ENCODE measurements at places on chromosomes 7 and 10.

DNA sequence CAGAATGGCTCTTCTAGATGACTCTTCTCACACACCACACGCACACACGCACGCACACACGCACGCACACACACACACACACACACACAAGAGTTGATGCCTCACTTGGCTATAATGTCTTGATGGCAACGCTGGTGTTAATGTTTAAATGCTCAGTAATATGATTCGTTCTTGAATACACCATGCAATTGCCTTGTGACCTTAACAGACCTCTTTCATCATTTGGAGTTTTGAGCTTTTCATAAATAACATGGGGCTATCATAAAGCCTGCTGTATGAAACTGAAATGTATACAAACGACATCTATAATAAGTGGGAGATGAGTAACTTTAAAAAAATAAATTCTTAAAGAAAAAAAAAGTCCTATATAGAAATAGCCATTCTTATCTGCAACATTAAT, 8.2 kb downstream of the JCAD start:
- DNase-seq = no peak

GRCh38 chr7:584122-584465, 64.4 kb upstream of the PDGFA start:
- peak; percentile 96 for DNase-seq

DNA sequence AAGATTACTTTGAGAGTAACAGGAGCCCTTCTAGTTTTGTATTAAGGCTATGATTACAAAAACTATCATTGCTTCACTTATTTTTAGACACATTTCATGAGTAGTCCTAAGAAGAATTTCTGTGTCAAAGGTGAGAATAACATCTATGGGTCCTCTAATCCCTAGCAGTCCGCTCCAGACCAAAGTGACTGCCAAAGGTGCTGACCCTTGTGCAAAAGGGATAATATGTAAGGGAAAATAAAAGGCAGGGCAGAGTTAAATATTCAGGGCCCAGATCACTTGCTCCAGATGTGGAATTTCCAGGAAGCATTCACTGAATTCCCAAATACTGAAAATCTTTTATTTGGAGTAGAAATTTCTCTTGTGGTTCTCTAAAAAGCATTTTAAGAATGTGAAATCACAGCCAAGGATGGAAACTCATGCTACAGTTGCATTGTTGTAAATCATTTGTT, 29.3 kb downstream of the RHOBTB1 start:
- DNase-seq = no peak

DNA sequence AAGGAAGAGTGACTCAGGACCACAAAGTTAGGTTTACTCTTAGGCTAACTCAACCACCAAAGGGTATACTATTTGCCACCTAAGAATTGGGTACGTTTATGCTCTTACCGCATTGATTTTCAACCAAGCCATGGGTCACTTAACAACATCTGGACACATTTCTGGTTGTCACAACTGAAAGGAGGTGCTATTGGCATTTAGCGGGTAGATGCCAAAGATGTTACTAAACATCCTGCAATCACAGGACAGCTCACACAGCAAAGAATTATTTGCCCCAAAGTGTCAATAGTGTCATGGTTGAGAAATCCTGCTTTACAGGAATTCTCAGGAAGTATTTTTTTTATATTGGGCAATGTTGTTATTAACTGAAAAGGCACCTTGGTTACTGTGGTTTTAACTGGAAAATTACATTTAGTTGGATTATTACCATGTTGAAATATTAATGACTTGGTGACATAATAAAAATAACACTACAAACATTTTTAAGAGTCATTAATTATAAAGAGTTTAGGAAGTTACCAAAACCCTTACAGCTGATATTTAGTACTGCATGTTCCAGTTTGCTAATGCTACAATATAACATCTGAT, 185.0 kb upstream of the TMEM196 start:
- no peak for DNase-seq

- no peak for DNase-seq
Measured at GRCh38 chr10:103040418-103040817, 122.3 kb downstream of the CNNM2 start.

DNA sequence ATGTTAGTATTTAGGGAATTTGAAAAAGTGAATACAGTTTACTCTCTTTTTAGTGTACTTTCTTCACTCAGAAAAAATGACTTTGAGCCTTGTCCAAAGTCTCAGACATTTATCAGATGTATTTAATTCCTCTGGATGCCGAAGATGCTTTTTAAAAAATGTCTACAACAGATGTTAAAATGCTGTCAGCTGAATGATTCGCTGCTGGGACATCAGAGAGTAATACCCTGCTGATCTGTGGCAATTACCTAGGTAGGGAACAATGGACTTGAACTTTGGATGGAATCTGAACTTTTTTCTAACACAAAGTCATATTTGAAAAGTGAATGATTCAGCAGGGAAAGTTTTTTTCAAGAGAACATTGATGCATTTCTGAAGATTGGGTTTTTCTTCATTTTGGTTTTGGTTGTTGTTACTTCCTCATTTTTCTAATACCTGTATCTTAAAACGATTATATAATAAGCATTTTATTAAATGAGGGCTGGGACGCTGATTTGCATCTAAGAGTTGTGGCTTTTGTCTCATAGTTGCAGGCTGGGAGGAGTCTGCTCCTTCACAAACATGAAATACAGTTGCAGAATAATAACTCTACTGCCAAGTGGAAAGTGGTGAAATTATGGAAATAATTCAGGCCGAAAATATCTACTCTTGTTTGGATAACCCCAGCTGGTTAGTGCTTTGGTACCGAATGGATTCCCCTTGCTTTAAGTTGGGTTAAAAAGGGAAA, 98.0 kb downstream of the SPAG6 start:
- DNase-seq = no peak

- DNase-seq = no peak
Measured at GRCh38 chr10:107653832-107654287, 489.4 kb upstream of the SORCS1 start.

- DNase-seq = no peak
Measured at GRCh38 chr10:126481181-126481580, 92.9 kb upstream of the ADAM12 start.

GRCh38 chr7:100053215-100053614, 3.6 kb downstream of the ZSCAN21 start:
- DNase-seq = no peak

- DNase-seq = no peak
Measured at GRCh38 chr10:8275911-8276310, 221.4 kb downstream of the GATA3 start.

- no peak for DNase-seq
Measured at GRCh38 chr10:3126249-3126648, 46.3 kb downstream of the PITRM1 start.

- no peak for DNase-seq
Measured at GRCh38 chr10:58217612-58218011, 50.1 kb downstream of the IPMK start.

GRCh38 chr10:13908475-13908874, 321.7 kb downstream of the PRPF18 start:
- DNase-seq = no peak

DNA sequence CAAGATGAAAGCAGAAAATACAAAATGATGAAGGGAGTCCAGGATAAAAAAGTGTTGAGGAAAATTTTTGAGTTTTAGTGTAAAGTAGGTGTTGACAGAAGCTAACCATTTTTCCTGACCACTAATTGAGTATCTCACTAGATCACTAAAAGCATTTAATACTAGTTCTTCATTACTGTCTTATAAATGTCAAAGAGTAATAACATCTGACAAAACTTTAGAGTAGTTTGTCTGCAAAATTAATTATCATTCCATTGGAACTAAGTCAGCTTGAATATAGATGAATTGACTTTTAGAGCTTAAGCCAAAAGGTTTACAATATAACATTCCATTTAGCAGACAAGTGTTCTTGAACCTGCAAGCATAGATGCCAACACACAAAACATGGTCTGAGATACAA, 232.9 kb downstream of the FOXP2 start:
- DNase-seq = no peak

GRCh38 chr7:31815796-31816195, 128.8 kb downstream of the PPP1R17 start:
- DNase-seq = no peak

DNA sequence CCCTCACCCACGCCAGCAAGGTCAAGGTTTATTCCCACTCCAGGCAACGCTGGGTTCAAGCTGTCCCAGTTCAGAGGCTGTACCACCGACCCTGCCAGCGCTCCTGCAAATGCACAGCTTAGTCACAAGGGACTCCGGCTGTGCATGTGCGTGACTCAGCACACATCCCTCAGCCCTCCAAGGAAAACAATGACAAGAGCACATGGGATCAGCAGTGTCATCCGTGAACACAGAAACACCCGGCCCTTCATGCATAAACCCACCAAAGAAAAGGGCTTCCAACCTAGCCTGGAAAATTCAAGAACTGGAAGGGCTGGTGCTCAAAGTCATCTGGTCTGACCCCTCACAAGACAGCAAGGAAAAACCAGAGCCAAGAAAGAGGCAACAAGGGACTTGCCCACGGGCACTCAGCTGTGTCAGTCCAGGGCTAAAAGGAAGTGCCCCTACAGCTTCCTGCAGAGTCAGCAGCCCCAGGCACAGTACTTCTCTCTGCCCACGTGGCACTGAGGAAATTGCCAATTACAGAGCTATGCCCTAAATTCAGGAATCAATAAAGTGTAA, 106.1 kb downstream of the KCNMA1 start:
- DNase-seq = no peak

DNA sequence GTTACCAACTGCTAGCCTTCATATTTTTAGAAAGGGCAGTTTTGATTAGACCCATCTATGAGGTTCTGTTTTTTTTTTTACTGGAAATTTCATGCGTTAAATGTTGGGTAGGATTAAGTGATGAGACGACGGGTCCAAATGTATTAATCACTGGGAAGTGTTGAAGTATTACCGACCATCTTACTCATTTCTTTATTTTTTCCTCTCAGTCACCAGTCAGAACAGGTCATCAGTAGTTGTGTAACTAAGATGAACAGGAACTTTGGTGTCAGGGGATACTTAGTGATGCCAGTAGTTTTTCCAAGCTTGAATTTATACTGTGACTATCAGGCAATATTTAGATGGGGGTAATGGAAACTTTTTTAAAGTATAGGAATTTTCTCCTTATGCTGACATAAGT, 14.2 kb downstream of the TFAM start:
- DNase-seq = no peak

DNA sequence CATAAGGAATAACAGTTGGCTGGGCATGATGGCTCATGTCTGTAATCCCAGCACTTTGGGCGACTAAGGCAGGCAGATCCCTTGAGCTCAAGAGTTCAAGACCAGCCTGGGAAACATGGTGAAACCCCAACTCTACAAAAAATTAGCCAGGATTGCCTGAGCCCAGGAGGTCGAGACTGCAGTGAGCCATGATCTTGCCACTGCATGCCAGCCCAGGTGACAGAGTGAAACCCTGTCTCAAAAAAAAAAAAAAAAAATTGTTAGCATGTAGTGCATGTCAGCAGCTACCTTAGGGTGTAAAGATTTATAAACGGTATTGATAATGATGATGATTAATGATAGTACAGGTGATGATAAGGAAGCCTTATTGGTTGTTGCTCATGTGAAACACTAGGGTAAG, 331.2 kb upstream of the FZD1 start:
- no peak for DNase-seq

DNA sequence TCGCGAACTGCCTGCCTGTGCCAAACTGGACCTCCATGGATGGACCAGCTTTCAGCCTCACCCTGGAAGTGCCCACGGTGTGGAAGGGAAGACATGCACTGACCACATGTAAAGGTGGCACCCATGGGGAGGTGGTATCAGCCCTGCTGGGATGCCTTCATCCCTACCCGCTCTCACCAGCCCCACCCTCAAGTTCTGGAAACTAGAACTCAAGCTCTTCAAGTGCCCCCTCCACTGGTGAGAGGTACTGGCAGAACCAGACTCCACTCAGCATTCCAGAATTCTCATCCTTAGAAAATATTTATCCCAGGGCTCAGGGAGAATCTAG, 5.9 kb downstream of the ZNF488 start:
- peak; percentile 36 for DNase-seq

- DNase-seq = no peak
Measured at GRCh38 chr10:48648172-48648942, 36.3 kb upstream of the WDFY4 start.

DNA sequence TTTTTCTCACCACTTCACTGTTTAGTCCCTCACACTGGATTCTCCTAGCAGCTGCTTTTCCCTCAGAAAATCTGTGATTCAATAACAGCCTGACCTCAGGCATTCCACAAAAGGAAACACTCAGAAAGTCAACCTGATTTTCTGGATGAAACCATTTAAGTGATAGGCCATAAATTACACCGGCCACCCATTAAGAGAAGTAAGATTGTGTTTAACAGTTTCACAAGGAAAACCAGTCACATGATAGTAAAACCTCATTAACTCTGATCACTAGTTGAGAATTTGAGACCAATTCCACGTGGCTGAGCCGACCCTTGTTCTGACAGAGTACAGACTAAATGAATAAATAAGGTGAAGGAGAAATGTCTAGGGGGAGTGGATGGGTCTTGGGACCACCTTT, 7.7 kb downstream of the GRM8 start:
- no peak for DNase-seq

- peak; percentile 46 for DNase-seq
Measured at GRCh38 chr7:30923009-30923773, 11.5 kb downstream of the AQP1 start.

GRCh38 chr7:29255199-29255878, 60.8 kb downstream of the CHN2 start:
- no peak for DNase-seq

DNA sequence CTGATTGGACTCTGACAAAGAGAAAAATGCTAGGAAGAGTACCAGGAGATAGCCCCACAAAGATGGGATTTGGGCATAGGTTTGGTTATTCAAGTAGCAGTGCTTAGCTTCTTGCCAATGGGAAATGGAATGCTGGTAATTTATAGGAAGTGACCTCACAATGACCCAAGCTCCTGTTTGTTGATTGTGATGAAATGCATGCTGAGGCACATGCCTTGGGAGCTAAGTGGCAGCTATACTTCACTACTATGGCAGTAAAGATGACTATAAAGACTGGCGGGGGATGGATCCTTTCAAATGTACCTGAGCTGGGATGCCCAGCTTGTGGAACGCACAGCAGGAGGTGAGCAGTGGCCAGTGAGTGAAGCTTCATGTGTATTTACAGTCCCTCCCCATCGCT, 153.8 kb downstream of the ZNF22 start:
- no peak for DNase-seq

- DNase-seq = no peak
Measured at GRCh38 chr10:110522365-110522988, 24.8 kb downstream of the DUSP5 start.

DNA sequence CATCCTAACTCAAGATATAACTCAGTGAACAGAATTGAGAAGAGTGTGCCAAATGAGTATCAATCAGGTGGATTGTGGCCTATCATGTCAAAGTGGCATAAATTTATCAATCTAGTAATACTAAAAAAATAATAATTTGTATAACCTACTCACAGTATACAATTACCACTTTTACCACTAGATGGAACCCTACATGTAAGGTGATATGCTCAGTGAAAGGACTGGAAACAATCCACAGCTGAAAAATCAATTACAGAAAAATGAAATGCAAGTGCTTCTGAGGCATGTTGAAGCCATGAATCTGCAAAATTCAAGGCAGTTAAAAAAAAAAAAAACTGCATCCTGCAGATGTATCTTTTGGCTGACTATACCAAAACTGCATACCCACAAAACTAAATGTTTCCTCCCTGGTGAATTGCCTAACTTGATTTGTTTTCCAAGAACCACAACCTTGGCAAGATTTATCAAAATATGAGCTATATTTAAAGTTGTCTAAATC, 13.9 kb downstream of the ARHGAP19 start:
- DNase-seq = no peak

GRCh38 chr7:55160539-55160938, 141.7 kb downstream of the EGFR start:
- DNase-seq = no peak

- no peak for DNase-seq
Measured at GRCh38 chr7:75575488-75576121, 83.5 kb downstream of the SPDYE5 start.

- no peak for DNase-seq
Measured at GRCh38 chr10:30111340-30112022, 52.1 kb upstream of the JCAD start.

Data from activated effector memory CD4-positive, alpha-beta T cell treated with anti-CD3 and anti-CD28 coated beads, Interleukin-2, amount 50 U/mL, for 16 hours (primary cell).